Activated T-helper 1 cell treated with Interleukin-2 at 50 U/mL for 16 hours (primary cell): ENCODE measurements at places on chromosomes 16 and 17.

GRCh38 chr17:80034791-80035686 lies 633 bp downstream of the TBC1D16 start:
- DNase-seq = peak; percentile 10

DNA sequence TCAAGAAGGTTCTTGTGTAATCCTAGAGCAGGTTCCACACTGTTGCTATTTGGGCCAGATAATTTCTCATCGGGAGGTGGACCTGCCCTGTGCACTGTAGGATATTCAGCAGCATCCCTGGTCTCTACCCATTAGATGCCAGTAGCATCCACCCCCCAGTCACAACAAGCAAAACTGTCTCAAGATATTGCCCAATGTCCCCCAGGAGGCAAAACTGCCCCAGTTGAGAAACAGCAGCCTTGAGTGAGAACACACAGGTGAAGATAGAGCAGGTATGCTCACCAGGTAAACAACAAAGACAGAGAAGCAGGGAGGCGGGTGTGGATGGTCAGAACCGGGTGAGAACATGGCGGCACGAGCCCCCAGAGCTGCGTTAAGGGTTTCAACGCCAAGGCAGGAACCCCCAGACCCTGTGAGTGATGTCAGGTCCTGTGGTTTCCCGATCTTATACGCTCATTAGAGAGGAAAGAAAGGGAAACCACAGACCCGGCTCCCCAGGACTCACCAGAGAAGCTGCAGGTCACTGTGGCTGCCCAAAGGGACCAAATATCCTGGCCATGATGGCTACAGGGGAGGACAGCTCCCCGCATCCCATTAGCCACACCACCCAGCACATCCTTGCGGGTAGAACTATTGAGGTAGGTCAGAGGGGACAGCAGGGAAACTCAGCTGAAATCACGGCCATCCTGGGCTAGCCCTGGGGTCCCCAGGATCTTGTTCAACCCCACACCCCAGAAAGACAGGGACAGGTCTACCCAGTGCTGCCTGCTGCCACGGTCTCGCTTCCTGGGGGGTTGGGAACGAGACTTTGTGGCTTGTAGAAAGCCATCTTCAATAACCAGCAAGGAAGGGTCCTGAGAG lies 21.2 kb downstream of the CDC42EP4 start:
- DNase-seq = no peak

- no peak for DNase-seq
Observed at GRCh38 chr16:71658771-71659170, 32.8 kb downstream of the MARVELD3 start.

- DNase-seq = no peak
Observed at GRCh38 chr17:70091696-70092095, 16.7 kb downstream of the KCNJ16 start.

- no peak for DNase-seq
Observed at GRCh38 chr17:72466199-72466598, 345.4 kb downstream of the SOX9 start.

DNA sequence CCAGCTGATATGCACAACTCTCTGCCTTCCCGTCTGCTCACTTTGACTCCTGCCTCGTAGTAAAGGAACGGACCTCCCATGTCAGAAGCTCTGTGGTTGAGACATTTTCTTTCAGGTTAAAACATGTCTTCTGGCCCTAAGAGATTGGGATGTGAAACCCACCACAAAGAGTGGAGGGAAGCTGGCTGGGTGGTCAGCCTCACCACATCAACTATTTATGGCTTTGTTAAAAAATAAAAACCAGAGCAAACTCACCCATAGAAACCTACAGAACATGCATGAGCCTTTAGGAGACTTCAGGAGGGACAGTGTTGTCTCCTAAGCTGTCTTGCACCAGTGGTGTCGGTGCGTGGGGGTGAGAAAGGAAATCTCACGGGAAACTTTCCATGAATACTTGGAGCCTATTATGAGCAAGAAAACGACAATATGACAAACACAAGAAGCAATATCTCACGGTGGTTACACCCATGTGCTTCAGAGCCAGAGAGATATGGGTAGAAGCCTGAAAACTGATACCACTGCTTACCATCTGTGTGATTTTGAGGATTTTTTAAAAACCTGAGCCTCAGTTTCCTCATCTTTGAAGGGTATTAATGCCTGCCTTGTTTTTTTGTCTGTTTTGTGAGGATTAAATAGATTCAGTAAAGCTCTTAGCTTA lies 61.7 kb upstream of the XYLT1 start:
- DNase-seq = no peak

DNA sequence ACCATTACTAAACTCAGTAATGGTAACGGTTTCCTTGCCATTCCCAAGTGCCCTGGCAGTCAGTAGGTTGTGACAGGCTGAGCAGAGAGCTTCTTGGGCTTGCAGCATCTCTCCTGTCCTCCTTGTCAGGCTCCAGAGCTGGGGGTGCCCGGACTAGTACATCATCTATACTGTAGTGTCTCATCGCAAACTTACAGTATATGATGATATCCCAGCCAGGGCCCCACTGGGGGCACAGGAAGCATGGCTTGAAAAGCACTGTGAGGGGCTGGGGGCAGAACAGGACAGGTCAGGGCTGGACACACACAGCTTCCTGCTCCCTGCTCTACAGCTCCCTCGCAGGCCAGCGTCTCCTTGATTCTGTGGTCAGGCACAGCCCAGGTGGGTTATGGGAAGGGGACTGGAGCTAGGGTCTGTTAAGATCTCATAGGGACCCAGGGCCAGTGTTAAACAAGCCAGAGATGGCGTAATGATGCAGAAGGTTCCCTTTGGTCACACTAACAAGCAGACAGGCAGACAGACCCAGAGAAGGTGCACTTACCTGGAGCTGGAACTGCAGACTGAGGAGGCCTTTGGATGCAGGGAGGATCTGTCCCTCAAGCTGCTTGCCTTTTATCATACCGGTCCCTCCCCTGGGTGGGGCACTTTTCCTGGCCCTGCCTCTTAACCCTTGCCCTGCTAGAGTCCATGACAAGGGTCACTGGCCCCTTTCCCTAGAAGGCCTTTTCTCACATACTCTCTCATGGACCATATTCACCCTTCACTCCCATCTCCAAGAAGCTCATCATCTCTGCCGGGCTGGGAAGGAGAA lies 6.8 kb downstream of the ERAL1 start:
- no peak for DNase-seq

DNA sequence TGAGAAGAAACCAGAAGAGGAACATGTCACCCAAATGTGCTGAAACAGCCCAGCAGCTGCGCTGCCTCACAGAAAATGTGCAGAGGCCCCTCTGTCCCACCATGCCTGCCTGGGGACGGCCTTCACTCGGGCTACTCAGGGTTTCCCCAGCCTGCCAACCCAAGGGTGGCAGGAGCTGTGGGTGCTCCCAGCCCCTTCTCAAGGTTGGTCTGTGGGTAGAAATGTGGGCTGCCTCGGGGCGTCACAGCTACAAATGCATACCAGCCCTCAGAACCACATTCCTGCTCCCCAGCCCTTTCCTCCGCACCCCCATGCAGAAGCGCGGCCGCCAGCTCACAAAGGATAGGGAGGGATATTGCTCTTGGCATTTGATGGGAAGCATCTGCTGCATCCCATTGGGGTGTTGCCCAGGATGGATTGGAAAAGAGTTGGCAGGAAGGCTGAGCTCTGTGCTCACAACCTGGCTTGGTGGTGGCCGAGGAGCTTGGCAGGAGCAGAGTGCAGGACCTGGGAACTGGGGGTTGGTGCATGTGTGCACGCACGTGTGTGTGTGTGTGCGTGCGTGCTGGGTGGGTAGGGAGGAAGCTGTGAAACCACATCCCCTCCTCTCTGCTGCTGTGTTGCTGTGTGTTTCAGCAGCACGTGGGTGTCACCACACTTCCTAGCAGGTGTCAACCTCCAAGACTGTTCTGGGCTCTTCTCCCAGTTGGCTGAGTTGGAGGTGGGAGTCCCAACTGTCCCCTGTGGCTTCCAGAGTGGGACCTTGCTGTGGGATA lies 304.4 kb downstream of the SEC14L1 start:
- peak; percentile 81 for DNase-seq

DNA sequence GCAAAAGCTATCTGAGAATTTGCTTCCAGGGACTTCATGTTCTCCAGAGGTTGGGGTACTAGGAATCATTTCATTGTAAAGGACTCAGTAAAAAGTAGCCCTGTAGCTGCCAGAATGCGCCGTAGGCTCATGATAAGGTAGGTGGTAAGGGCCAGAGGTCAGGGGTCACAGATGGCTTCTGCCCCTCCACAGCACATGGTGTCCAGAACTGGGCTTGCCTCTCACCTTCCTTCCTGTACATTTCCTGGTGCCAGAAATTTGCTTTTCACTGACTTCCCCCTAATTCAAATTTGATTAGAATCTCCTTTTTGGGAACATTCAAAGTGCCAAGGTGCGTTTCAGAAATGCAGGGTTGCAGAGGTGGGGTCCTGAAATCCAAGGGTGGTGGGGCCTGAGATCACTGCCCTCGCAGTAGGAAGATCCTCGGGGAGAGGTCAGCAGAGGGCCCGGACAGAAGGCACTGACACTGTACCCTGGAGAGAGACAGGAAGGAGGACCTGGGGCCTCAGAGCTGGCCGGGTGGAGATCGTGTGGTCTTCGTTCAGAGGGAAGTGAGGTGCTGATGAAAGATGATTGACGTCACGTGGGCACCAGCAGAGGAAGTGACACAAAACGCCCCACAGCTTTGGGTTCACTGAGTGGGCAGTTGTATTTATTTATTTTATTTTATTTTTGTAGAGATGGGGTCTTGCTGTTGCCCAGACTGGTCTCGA lies 25.5 kb upstream of the METRNL start:
- DNase-seq = no peak

GRCh38 chr16:31569360-31569717 lies 41.6 kb downstream of the AHSP start:
- no peak for DNase-seq

GRCh38 chr17:78348055-78348770 lies 11.7 kb downstream of the SOCS3 start:
- DNase-seq = no peak

DNA sequence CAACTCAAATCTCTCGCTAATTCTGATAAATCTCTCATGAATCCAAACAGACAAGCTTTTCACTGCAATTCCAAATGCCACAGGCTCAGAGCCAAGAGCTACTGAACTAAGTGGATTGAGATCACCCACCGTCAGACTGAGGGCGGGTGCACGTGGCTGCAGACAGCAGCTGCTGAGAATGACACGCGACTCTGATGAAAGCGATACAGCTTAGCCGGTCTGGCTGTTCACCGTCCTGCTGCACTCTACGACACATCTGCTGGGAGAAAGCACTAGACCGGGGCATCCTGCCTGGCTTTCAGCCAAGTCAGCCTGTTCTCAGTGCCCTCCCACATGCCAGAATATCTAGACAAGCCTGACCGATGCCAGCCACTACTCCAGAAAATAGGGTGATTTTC lies 42.6 kb downstream of the KLHDC4 start:
- DNase-seq = no peak

DNA sequence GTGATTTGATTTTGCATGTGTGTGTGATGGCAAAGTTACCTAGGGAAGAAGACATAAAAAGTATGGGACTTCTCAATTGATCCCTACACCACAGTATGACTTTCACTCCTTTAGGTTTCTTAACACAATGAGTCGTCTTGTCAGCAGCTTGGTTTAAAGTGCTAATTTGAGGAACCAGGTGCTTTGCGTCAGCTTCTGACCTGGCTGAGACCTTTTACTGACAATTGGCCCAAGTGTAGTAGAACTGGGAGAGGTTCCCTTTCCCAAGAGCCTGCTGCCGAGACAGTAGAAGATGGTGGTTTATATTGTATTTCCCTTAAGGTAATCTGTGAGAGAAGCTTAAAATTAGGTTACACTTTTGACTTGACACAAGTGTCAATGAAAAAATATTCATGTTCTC lies 54.9 kb downstream of the LDHD start:
- DNase-seq = no peak

GRCh38 chr17:38898291-38898679 lies 27.1 kb upstream of the LASP1NB start:
- no peak for DNase-seq

DNA sequence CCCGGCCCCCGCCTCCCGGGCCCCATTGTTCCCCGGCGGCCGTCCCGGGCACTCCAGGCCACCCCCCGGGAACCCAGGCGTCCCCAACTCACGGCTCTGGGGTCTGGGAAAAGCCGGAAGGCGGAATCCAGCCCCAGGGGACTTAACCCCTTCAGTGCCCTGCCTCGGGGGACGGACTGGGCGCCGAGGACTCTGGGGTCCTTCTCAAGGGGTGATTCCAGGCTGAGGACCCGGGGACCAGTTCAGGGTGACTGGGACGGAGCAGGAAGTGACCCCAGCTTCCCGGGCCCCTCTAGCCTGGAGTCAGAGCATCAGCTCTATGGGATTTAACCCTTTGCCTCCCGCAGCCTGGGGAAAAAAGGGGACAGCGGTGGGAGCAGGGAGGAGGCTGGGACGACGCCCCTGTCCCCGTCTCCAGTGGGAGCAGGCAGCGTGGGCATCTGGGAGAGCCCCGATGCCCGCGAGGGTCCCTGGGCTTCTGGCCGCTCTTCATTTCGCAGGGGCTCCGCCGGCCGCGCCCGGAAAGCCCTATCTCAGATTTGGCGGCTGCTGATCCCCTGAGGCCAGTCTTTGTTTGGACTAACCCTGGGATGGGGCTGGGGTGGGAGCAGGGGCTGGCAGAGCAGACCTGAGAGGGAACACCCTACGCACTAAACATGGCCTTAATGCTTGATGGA lies at the start of gene ZNF629:
Gene ZNF629, minus strand, starts transcription at position 270 of the 677 bp plus-strand sequence. CDS start 2,723 bp downstream, outside the sequence.
- no peak for DNase-seq

- no peak for DNase-seq
Observed at GRCh38 chr17:30211371-30211770, 24.1 kb downstream of the SLC6A4 start.

DNA sequence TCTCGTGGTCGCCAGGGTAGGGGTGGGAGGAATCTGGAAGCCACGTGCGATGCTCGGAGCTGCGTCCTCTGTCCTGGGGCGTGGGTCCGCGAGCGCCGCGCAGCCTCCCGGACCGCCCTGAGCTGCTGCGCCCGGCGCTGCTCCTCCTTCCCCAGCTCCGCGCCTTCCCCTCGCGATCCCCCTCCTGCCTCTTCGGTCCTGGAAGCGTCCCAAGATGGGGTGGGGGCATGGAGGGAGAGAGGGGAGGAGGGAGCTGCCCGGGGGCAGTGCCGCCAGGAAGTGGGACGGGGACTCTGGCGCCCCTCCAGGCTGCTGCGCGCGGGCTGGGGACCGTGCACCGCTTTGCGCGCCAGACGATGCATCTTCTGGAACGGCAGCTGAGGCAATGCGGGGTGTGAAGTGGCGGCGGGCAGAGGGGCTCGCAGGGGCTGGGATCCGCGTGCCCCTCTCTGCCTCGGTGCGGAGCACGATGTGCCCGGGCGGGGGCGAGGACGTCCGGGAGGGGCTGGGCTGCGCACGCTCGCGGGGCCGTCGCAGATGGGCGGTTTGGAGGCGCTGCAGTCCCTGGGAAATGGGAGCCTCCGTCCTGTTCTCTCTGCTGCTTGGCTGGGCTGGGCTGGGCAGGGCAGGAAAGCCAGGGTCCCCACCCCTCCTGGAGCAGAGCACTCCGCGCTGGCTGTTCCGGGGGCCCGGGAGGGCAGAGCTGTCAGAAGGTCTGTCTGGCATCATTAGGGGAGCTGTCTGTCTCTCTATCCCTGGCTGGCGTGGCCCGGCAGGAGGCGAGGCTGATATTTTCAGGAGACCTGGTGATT lies 388.0 kb downstream of the SEC14L1 start:
- DNase-seq = no peak
